ENCODE measurements at places on chromosomes 6 and 20.

- H3K36me3 ChIP-seq, result peaks cover 8% of the 10 kb centered on the region
- no peak overlapping the region for H3K4me3 ChIP-seq
- H3K27me3 ChIP-seq, result no peaks in the 10 kb centered on the region
- peaks cover 10% of the 10 kb centered on the region for H3K4me1 ChIP-seq
- no peak overlapping the region for H3K27ac ChIP-seq
- DNase-seq, result no peak
These were observed 30.0 kb upstream of the AKIRIN2 start for GRCh38 chr6:87731818-87732661.

DNA sequence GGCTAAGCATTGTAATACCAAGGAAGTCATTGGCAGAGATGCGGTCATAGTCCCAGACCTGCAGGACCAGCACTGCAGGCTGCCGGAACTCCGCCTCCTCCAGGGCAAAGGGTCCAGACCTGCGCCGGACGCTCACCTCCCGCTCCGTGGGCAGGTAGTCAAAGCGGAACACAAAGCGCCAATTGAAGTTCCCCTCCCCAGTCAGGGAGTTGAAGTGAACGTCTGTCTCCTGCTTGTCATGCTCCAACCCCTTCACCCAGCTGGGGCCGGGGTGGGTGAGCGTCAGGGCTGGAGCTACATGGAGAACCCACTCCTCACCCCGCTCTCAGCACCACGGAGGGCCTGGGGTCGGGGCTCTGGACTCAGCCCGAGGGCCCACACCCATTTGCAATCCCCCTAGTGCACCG, 18.2 kb downstream of the ERGIC3 start:
- H3K27ac ChIP-seq, result no peak overlapping the region
- H3K27me3 ChIP-seq, result no peaks in the 10 kb centered on the region
- no peak overlapping the region for H3K4me3 ChIP-seq
- H3K4me1 ChIP-seq, result peaks cover 14% of the 10 kb centered on the region
- no peak for DNase-seq

DNA sequence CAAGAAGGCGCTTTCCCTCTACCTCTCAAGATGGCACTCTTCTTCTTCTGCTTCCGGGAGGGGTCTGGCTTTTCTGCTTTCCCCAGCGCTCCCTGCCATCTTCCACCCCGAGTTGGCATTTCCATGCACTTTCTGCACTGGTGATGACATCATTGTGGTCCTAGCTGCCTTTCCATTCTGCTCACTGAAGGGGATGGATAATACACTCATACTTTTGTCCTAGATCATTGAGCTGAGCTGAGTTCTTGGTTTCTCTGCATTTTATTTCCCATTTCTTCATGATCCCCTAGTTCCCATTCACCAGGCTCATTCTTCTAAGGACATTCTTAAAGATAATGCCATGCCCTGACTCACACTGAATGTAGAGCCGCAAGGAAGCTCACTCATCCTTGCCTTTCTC, 96.7 kb downstream of the EDN1 start:
- no peak overlapping the region for H3K4me3 ChIP-seq
- H3K4me1 ChIP-seq, result no peaks in the 10 kb centered on the region
- H3K27ac ChIP-seq, result no peak overlapping the region
- no peak for DNase-seq
- H3K27me3 ChIP-seq, result no peaks in the 10 kb centered on the region

- peaks cover 27% of the 10 kb centered on the region for H3K27me3 ChIP-seq
- peaks cover 15% of the 10 kb centered on the region for H3K36me3 ChIP-seq
- no peak for DNase-seq
- peak overlapping the region; percentile 79 for H3K4me3 ChIP-seq
- H3K27ac ChIP-seq, result peak overlapping the region; percentile 84
These were observed 16.0 kb downstream of the FOXP4 start for GRCh38 chr6:41561931-41562911.

DNA sequence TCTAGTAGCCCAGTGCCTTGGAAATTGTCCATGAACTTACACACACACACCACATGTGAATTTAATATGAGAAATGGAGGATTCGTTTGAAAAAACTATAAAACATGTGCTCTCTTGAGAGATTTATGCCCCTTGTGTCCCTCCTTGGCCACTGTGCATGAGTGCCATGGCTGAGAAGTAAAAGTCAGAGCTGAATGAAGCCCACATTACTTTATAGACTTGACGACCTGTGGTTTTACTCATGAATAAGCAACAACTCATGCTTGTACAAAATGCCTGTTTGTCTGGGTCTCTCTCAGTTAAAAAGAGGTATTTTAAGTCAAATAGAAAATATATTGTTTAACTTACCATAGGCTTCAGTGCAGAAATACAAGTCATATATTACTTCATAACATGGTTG, 102.7 kb downstream of the KCNQ5 start:
- DNase-seq, result no peak
- no peak overlapping the region for H3K4me3 ChIP-seq
- H3K4me1 ChIP-seq, result no peaks in the 10 kb centered on the region
- H3K27me3 ChIP-seq, result no peaks in the 10 kb centered on the region
- no peaks in the 10 kb centered on the region for H3K36me3 ChIP-seq
- no peak overlapping the region for H3K27ac ChIP-seq

GRCh38 chr20:10357974-10358373, 76.0 kb downstream of the MKKS start:
- H3K36me3 ChIP-seq, result no peaks in the 10 kb centered on the region
- H3K4me1 ChIP-seq, result peaks cover 7% of the 10 kb centered on the region
- DNase-seq, result no peak
- no peaks in the 10 kb centered on the region for H3K27me3 ChIP-seq

DNA sequence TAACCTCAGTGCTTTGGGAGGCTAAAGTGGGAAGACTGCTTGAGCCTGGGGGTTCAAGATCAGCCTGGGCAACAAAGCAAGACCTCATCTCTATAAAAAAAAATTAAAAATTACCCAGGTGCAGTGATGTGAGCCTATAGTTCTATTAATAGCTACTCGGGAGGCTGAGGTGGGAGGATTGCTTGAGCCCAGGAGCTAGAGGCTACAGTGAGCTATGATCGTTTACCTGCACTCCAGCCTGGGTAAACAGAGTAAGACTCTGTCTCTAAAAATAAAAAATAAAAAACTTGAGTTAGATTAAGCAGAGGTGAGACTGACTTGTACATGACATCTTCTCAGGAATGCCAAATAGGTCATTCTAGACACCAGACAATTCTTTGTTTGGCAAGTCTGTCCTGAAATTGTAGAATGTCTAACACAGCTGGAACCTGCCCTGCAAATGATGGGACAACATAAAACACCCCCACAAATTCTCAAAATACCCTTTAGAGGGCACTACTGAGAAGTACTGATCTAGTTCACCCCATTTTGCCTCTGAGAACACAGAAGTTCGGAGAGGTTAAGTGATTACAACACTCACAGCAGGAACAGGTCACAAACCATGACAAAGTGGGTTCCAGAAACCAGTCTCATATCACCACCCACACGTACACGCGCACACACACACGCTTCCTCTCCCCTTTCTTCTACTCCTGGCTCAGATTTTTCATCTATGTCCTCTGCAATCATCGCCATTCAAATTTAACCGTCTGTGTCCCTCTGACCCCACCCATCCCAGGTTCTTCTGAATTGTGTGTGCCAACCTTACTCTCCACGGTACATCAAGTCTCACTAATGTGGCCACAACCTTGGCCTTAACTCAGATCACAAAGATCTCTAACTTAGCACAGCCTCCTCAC, 38.3 kb downstream of the ARHGAP18 start:
- no peak for DNase-seq
- peaks cover 36% of the 10 kb centered on the region for H3K4me1 ChIP-seq
- no peak overlapping the region for H3K4me3 ChIP-seq
- no peak overlapping the region for H3K27ac ChIP-seq

DNA sequence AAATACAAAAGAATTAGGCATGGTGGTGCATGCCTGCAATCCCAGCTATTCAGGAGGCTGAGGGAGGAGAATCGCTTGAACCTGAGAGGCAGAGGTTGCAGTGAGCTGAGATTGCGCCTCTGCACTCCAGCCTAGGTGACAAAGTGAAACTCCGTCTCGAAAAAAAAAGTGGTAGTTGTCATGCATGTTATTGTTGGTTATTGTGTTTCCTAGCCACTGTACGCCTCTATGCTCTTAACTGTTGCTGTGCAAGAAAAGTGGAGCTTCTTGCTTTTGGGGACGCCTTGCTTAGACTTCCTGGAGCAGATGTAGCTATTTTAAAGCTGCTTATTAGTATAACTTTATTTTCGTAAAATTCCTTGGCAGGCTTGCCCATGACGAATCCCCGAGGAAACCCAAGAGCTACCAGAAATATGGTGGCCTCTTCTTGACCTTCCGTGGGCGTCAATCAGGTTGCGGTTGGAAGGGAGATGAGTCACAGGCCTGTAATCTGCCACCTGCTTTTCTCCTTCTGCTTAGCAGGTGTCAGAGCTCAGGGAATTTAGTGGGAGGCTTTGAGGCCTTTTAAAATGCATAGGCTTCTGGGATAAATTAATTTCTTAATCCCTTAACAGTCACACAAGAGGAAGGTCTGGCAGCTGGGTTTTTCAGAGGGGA, 17.3 kb downstream of the GABRR2 start:
- H3K4me1 ChIP-seq, result peaks cover 13% of the 10 kb centered on the region
- no peak overlapping the region for H3K27ac ChIP-seq
- H3K4me3 ChIP-seq, result no peak overlapping the region
- no peaks in the 10 kb centered on the region for H3K36me3 ChIP-seq

- DNase-seq, result no peak
- peaks cover 12% of the 10 kb centered on the region for H3K4me1 ChIP-seq
- no peaks in the 10 kb centered on the region for H3K36me3 ChIP-seq
- peaks cover 16% of the 10 kb centered on the region for H3K27me3 ChIP-seq
These were observed 60.7 kb upstream of the ADGRG6 start for GRCh38 chr6:142241061-142241460.

- no peak for DNase-seq
- no peaks in the 10 kb centered on the region for H3K27me3 ChIP-seq
- peaks cover 31% of the 10 kb centered on the region for H3K36me3 ChIP-seq
- no peak overlapping the region for H3K27ac ChIP-seq
- no peak overlapping the region for H3K4me3 ChIP-seq
- peaks cover 17% of the 10 kb centered on the region for H3K4me1 ChIP-seq
These were observed 45.4 kb downstream of the RPF2 start for GRCh38 chr6:111027219-111027618.

GRCh38 chr20:62366370-62367135, 559 bp downstream of the LAMA5 start:
- peaks cover 48% of the 10 kb centered on the region for H3K4me1 ChIP-seq
- no peaks in the 10 kb centered on the region for H3K27me3 ChIP-seq
- peak overlapping the region; percentile 65 for H3K4me3 ChIP-seq

- no peak for DNase-seq
- H3K27me3 ChIP-seq, result no peaks in the 10 kb centered on the region
- no peak overlapping the region for H3K27ac ChIP-seq
These were observed 229.6 kb downstream of the EYA2 start for GRCh38 chr20:47124181-47124717.

- no peak overlapping the region for H3K4me3 ChIP-seq
- H3K27ac ChIP-seq, result no peak overlapping the region
- H3K27me3 ChIP-seq, result no peaks in the 10 kb centered on the region
- no peak for DNase-seq
- H3K36me3 ChIP-seq, result no peaks in the 10 kb centered on the region
These were observed 54.1 kb upstream of the GGTLC1 start for GRCh38 chr20:24042646-24043045.

Data from WTC11 (cell line).